ENCODE measurements at places on chromosomes 11 and 22. TPM values are rescaled to one million over a fixed set of nuclear protein-coding genes. Genes with fewer than 3 reads are reported as not detected.

- no peak for DNase-seq
Measured at GRCh38 chr11:8098879-8099278, 17.9 kb downstream of the TUB start.

DNA sequence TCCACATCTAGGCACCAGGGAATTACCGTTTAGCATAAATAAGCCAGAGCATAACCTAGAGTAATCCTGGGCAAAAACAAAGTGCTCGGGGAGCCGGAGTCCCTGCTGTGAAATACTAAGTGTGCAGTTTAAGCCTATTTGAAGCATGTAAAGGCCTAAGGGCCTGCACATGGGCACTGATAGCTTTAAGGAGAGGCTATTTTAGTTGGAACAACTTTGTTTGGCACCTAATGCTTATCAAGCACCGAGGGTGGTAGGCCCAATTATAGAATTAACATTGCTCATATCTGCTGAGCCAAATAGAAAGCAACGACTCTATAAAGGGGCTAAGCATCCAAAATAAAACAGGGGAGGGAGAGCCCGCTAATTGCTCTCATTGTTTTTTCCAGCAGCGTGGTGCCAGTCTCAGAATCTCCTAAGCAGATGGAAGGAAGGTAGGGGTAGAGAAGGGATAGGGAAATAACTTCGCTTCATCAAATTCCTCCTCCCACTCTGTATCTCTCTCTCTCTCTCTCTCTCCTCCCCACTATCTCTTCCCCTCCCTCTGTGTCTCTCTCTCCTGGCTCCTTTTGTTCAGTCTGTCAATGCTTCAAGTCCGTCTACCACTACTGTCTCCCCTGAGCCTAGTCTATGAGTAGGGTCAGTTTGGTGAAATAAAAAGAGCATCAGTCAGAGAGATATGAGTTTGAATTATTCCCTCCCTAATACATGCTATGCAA, 292.8 kb downstream of the NXPE2 start:
- DNase-seq, result no peak

GRCh38 chr11:73414977-73415651, 38.9 kb downstream of the RELT start:
- no peak for DNase-seq

- no peak for DNase-seq
Measured at GRCh38 chr11:68365943-68366435, 53.6 kb downstream of the LRP5 start.

GRCh38 chr11:47244448-47245350, 3.9 kb downstream of the ACP2 start:
- no peak for DNase-seq

GRCh38 chr11:17197431-17197898, 10.3 kb downstream of the PIK3C2A start:
- no peak for DNase-seq

- DNase-seq, result no peak
Measured at GRCh38 chr11:20321177-20321576, 42.3 kb upstream of the HTATIP2 start.

DNA sequence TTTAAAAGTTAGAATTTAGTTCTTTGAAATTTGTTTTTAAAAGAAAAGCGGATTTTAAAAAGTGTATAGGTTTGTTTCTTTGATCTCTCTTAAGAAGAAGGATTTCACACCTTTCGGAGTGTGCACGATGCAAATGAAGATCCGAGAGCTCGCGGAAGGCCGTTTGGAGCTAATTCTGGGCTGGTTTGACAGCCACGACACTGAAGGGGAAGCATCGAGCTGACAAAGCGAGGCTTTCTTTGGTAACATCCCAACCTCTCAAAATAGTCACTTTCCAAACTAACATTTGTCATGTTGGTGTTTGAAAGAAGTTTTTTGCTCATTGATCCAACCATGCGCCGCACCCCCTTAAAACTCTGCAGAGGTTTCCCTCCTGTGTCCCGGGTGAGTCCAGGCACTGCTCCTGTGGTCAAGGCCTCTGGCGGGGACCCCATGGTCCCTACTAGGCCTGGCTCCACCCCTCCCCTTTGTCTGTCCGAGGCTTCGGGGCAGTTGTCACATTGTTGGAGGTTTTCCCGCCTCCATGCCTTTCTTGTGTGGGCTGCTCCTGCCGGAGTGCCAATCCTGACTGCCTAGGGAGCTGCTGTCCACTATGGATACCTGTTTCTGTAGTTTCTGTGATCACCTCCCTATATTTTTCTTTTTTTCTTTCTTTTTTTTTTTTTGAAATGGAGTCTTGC, 39.7 kb downstream of the MPPED1 start:
- DNase-seq, result no peak

GRCh38 chr11:130025371-130025770, 22.7 kb upstream of the PRDM10 start:
- DNase-seq, result no peak

DNA sequence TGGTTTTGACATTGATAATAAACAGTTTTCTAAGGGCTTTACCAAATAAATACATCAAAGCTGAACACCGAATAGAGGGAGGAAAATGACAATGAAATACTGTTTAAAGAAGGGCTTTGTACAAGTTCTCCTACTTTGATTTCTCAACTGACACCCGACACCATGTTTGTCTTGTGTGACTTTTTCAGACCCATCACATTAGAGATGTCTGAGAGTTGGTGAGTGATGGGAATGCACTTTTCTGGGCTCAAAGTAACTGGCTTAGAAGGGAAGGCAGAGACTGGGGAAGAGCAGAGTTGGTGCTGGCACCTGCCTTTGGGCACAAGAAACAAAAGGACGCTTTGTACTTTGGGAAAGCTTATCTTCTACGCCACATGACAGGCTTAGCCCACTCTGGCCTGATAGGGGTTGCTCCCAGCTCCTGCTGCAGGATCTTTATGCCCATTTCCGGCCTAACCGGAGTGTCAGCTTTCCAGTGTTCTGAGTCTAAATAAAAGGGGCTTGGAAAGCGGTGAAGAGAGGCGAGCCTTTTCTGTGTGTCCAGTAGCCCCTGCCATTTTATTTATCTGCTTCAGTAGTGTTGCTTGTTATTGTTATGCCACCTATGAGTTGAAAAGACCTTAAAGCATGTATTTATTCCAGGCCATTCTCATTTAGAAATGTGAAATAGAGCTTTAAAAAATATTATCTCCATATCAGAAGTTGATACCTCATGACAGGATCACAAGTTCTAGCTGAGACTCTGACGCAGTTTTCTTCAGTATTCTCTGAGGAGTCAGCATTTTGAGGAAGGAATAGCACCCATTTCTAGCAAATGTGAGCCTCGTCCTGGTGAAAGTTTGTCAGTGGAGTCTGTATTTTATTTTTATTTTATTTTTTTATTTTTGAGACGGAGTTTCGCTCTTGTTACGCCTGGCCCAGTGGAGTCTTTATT, 24.2 kb downstream of the KREMEN1 start:
- no peak for DNase-seq

GRCh38 chr11:11978098-11978637, 30.3 kb downstream of the DKK3 start:
- no peak for DNase-seq

- DNase-seq, result no peak
Measured at GRCh38 chr11:57648801-57649735, 644 bp downstream of the YPEL4 start.

GRCh38 chr11:126476266-126476924, 120.9 kb downstream of the ST3GAL4 start:
- DNase-seq, result no peak

DNA sequence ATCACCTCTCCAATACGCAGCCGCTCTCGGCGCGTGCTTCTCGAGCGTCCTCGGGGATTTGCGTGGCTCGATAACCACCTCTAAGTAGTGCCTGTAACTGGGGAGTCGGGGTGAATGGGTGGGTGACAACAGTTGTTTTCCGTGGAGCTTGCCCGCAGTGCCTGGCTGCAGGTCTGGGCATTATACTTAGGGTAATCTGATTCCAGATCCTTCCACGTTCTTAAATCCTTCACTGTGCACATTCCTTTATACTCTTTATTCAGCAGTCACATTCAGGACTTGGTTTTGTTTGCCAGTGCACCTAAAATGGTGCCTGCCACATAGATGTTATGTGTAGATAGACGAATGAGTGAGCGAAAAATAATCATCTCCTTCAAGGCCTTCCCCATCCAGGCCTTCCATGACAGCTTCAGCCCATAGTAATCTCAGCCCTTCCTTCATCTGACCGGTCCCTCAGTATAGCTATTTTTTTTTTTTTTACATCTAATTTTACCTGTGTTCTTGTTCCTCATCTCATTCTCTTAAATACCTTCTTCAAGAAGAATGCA, 602 bp downstream of the NAT10 start:
- DNase-seq, result no peak

GRCh38 chr22:21951931-21952465, 650 bp downstream of the PPM1F start:
- no peak for DNase-seq

GRCh38 chr11:15937601-15938120, 418.7 kb downstream of the SOX6 start:
- DNase-seq, result no peak

DNA sequence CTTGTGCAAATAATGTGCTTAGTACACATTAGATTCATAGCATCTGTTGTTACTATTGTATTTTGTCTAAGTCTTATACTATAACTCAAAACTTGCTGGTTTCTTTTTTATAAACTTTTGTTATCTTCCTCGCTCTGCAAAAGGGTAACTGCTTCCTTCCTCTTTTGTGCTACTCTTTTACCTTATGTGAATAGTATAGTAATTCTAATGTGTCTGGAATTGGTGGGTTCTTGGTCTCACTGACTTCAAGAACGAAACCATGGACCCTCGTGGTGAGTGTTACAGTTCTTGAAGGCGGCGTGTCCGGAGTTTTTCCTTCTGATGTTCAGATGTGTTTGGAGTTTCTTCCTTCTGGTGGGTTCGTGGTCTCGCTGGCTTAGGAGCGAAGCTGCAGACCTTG, 563.1 kb upstream of the LUZP2 start:
- no peak for DNase-seq

- no peak for DNase-seq
Measured at GRCh38 chr11:106061954-106062949, 14.9 kb downstream of the KBTBD3 start.

- no peak for DNase-seq
Measured at GRCh38 chr22:27621486-27622070, 180.0 kb downstream of the MN1 start.

GRCh38 chr11:37076866-37077265, 478.8 kb upstream of the RAG2 start:
- no peak for DNase-seq

DNA sequence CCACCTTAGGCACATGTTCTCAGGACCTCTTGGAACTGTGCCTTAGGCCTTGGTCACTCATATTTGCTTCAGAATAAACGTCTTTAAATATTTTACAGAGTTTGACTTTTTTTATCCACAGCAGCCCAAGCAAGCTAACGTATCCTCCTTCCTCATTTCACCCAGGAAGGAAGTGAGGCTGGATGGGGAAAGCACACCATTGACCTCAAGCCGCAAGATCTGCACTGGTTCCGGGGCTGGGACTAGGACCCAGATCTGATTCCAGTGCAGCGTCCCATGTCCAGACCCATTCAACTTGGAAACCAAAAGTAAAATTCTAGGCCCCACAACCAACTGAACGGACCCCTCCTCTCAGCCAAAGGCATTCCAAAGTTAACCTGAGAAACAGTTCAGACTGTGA, 2.4 kb upstream of the LGALS12 start:
- no peak for DNase-seq

DNA sequence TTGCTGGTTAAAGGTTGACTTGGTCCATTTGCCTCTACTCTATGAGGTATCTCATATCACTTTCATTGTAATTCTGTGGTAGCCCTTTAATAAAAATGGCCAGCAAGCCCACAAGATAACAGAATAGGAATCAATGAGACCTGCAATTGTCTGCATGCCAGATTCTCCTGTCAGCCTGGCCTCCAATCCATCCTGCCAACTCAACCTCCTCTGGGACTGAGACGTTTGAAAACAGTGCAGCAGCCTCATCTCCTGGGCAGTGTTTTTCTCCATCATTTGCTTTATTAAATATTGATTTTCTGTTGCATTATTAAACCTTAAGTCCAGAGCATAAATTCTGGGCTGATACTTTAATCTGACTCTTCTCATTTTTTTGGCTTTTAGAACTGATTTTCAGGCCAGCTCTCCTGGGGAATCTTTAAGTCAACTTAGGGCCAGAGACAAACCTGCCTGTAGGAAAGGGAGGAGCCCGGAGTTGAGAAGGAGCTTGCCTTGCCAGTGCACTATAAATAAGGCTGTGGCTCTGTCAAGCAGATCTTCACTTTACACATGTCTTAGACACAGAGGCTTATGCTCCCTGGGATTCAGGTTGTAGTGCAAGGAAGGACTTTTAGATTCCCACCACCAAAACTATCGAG, 798.0 kb downstream of the NTM start:
- DNase-seq, result no peak

- no peak for DNase-seq
Measured at GRCh38 chr22:23127788-23128187, 14.0 kb downstream of the RSPH14 start.

GRCh38 chr22:27218012-27218920, 560.9 kb downstream of the MIAT start:
- no peak for DNase-seq

DNA sequence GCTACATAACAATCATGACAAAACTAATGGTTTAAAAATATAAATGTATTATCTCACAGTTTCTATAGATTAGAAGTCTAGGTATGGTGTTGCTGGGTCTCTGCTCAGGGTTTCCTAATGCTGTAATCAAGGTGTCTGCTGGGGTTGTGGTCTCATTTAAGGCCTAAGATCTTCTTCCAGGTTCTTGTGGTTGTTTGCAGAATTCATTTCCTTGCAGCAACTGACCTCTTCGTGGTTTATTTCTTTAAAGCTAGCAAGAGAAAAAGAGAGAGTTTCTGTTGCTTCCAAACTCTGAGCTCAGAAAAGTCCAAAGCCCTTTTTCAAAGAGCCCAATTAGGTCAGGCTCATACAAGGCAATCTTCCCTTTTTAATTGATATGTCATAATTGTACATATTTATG, 452.7 kb upstream of the CCDC179 start:
- no peak for DNase-seq

The MAP6 gene
- polyA plus RNA-seq, result 8.3 TPM

The KBTBD4 gene
- 21.2 TPM for polyA plus RNA-seq

The MRGPRX3 gene
- not detected for polyA plus RNA-seq

The PLAAT3 gene
- 23.0 TPM for polyA plus RNA-seq

The CPT1A gene
- polyA plus RNA-seq, result 29.1 TPM

The FCHSD2 gene
- polyA plus RNA-seq, result 38.9 TPM

The NCAPD3 gene
- 23.7 TPM for polyA plus RNA-seq

The HRAS gene
- 38.4 TPM for polyA plus RNA-seq

The CDKN1C gene
- polyA plus RNA-seq, result 119 TPM

The SF3B2 gene
- polyA plus RNA-seq, result 261 TPM
